ENCODE measurements at places on chromosomes 2 and 18. TPM values are rescaled to one million over a fixed set of nuclear protein-coding genes. Genes with fewer than 3 reads are reported as not detected.

DNA sequence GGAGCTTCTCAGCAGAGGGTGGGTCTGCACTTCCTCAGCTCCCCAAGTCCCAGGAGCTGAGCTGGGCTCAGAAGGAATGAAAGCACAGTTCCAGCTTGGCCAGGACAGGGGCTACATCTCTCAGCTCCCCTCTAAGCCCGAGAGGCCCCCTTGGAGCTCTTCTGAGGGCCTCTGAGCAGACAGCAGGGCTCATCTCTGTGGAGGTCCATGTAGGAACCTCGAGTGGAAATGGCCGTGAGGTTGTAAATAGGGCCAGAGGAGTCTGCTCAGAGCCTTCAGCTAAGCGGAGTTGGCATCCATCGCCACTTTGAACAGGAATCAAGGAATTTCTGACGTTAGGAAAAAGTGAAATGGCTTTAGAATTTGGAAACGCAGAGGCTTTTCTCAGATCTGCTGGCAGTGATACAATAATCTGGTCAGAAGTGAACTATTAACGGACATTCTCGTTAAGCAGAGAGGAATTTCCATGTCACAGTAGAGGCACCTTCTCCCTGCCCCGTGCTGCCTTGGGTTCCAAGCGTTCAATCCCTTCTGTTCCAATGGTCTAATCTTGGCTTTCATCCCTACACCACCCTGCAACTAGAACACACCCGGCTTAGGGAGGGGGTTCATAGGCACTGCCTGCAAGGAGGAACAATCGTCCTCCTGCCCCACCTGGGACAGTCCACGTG lies 213.9 kb downstream of the NDUFA10 start:
- DNase-seq = peak; percentile 16

DNA sequence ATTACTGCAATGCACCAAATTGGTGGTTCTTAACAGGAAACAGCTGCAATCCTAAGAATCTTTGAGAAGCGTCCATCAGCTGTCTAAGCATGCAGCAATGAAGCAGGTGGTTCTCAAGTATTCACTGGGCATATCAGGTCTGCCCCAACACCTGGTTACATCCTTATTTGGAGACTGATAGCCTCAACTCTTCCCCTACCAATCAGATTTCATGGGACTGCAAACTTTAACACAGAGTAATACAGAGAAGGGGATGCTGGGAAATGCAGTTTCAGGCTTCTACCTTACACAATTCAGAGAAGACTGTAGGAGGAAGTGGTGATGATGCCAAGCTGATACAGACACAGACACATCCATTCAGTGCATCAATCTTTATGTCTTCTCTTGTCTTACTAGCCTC lies 240.5 kb downstream of the BCL2 start:
- no peak for DNase-seq

DNA sequence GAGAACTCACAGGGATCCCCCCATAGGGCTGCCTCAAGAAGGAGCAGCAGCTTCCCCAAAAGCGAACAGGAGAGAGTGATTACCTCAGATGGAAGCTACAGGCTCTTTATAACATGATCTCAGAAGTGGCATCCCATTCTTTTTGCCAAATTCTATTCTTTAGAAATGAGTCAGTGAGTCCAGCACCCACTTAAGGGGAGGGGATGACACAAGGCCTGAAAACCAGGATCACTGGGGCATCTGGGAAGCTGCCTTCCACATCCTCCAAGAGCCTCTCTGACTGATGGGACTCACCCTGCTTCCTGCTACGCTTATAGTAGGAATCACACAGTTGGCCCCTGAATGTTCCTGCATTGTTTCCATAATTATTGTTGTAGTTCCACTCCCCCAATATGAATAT lies 96.5 kb downstream of the MAPK4 start:
- DNase-seq = no peak

DNA sequence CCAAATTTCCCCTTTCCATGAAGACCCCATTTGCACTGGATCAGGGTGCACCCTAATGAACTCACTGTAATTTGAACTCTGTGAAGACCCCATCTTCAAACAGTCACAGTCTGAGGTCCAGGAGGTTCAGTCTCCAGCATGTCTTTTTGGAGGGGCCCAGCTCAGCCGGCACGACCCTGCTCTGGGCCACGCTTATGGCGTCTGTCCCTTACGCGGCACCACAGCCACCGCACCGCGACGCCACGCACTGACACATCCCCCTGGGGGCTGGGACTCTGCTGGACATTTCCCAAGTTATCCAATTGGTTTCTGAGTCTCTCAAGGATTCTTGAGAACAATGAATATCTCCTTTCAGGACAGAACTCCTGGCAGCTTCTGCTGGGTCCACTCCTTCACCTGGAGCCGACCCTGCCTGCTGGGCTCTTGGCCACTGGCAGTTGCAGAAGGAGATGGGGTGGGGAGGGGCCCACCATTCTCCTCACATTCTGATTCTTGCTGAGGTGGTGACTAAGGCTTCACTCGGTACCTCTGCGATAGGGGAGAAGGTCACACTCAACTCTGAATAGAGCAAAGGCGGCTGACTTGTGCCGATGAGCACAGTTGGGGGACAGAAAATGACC lies 124.0 kb downstream of the RTP5 start:
- DNase-seq = no peak

DNA sequence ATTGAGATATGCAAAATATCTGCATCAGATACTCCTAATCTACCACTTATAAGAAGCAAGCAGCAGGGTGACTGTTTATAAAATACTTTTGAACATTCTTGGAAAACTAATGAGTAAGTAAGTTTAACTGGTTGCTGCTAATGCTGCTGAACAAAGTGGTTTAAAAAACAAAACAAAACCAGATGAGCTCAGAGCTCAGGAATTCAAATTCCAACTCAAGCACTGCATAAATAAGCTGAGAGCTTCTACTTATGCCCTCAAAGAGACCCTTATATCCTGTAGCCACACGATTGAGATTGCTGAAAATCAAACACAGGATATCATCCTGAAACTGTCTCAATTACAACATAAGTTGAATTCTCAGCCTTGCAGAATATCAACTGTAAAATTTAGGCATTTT lies 62.3 kb upstream of the NYAP2 start:
- no peak for DNase-seq

DNA sequence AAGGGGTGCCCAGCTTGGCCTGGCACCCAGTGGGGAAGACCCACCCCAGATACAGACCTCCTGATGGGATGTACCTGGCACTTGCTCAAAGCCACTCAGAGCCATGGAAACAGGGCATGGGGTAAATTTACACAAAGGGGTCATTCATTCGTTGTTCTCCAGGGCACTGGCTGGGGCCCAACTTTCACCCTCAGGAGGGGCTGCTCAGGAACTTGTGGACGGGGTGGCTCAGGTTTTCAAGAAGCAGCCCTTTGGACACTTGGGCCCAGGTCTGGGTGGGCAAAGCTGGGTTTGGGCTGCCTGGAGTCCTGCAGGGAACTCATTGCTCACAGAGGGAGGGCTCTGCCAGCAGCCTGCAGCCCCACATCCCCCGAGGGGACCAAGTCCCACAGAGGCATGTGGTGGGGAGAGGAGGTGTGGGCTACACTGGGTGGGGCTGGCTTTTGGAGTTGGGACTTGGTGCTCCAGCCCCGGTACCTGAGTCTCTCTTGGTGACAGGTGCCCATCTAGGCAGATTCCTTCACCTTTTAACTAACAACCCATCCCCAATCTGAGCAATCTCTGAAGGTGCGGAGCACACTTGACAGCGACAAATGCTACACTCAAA lies 172.3 kb downstream of the CELF4 start:
- DNase-seq = no peak

SPDYA gene
- 0.39 TPM for total RNA-seq

Measured in heart left ventricle (tissue), 16 donors.